ENCODE measurements at places on chromosomes 16 and 17. TPM values are rescaled to one million over a fixed set of nuclear protein-coding genes. Genes with fewer than 3 reads are reported as not detected.

The CCDC200 gene
- polyA plus RNA-seq = not detected

The TEKT3 gene
- 0.06 TPM for polyA plus RNA-seq

The PLXDC1 gene
- 4.8 TPM for polyA plus RNA-seq

The ABCC11 gene
- not detected for polyA plus RNA-seq

The SLFN14 gene
- not detected for polyA plus RNA-seq

The TAX1BP3 gene
- 131 TPM for polyA plus RNA-seq

The SULT1A2 gene
- 0.37 TPM for polyA plus RNA-seq

The GALK1 gene
- 25.5 TPM for polyA plus RNA-seq

The DPEP1 gene
- not detected for polyA plus RNA-seq

The KRTAP4-6 gene
- not detected for polyA plus RNA-seq

The TPPP3 gene
- 20.1 TPM for polyA plus RNA-seq

DNA sequence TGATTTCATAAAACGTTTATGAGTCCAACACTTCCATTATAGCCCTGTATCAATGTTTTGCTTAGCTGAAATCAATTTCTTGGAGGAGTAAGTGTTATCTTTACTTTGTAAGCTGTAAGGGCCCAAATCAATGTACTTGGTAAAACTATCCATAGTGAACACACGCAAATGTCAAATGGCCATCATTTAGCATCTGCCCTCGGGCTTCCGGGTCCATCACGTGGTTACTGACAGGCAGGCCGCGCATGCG is 687 bp upstream of the NARF start:
- DNase-seq = no peak

GRCh38 chr17:54795046-54795445 is 105.6 kb upstream of the TOM1L1 start:
- DNase-seq = no peak

- peak; percentile 80 for DNase-seq
Observed at GRCh38 chr17:78933025-78933958, 8.1 kb upstream of the TIMP2 start.

DNA sequence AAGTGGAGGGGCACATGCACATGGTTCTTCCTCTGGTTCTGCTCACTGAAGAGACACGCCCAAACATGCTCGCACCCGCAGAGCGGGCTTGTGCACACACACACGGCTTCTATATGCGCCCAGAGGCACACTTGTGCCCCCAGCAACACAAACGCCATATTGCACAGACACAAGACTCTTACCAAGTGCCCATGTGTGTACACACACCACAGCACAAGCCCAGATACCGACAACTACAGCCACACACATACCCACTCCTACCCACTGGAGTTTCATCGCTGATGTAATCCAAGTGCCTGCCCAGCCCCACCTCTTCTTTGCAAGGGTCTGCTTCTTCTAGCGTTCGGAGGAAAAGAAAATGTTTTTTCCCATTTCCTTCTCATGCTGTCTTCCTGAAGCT is 6.5 kb upstream of the PRR29 start:
- DNase-seq = no peak

- DNase-seq = no peak
Observed at GRCh38 chr16:75029854-75030253, 31.0 kb downstream of the ZNRF1 start.

- no peak for DNase-seq
Observed at GRCh38 chr17:213286-214105, 32.0 kb upstream of the DOC2B start.

DNA sequence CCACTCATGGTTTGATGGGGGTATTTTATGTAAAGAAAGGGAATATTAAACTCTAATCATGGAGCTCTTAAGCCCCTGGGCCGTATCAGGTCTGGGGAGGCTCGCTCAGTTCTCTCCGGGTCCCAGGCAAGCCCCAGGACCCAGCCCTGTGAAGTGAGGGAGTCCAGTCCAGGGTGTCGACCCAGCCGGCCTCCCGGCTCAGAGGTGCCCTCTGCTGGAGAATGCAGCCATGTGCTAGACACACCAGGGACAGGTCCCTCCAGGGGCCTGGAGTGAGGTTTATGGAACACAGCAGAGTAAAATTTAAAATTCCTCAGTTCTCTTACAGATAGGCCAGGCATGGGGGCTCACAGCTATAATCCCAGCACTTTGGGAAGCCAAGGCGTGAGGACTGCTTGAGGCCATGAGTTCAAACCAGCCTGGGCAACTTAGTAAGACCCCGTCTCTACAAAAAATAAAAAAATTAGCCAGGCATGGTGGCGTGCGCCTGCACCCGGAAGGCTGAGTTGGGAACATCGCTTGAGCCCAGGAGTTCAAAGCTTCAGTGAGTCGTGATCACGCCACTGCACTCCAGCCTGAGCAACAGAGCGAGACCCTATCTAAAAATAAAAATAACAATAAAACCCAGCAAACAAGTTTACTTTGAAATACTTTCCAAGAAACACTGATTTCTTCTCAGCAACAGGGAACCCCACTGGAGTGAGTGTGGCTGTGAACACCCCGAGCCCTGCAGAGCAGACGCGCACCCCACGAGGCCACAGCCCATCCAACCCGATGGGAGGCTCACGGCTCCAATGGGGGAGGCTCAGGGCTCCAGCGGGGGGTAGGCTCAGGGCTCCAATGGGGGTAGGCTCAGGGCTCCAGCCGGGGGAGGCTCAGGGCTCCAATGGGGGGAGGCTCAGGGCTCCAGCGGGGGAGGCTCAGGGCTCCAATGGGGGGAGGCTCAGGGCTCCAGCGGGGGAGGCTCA is 72.2 kb downstream of the ZNF778 start:
- peak; percentile 59 for DNase-seq

- DNase-seq = no peak
Observed at GRCh38 chr17:73257516-73257915, 4.2 kb downstream of the CPSF4L start.

- peak; percentile 49 for DNase-seq
Observed at GRCh38 chr17:13931111-13931526, 138.2 kb upstream of the COX10 start.

GRCh38 chr16:12881740-12882139 is 19.7 kb upstream of the SHISA9 start:
- no peak for DNase-seq

DNA sequence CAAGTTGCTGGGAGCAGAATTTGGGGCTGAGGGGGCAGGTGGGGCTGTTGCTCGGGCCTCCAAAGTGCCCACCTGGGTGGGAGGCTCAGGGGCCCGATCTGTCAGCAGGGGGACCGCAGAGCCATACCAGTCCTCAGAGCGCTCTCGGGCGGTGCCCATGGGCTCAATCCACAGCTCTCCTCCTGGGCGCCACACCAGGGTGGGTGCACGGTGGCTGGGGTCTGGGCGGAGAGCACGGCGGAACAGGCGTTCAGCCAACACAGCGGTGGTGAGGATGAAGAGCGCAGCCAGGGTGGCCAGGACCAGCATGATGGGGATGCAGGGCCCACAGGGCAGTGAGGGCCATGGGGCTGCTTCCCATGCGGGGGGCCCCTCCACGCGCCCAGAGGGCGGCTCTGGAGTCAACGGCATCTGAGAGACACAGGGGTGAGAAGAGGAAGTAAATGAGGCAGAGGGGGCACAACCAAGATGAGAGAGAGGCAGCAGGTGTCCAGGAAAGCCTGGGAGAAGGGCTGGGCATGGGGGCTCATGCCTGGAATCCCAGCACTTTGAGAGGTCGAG is 1.2 kb downstream of the C16orf54 start:
- no peak for DNase-seq

DNA sequence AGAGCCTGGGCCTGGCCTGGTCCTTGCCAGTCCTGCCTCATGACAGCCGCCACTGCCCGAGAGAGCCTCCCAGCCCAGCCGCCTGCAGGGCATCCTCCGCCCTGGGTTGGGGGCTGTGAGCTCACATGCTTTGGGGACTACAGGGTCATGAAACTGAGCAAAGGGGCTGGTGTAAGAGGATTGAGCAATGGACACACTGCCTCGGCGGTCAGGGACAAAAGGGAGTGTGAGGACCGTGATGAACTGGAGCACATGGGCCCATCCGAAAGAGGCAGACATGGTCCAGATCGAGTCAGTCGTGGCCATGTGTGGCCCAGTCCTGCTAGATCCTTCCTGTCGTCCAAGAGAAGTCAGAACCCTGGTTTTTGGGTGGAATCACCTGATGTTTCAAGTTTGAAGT is 52.3 kb downstream of the GSG1L start:
- no peak for DNase-seq

DNA sequence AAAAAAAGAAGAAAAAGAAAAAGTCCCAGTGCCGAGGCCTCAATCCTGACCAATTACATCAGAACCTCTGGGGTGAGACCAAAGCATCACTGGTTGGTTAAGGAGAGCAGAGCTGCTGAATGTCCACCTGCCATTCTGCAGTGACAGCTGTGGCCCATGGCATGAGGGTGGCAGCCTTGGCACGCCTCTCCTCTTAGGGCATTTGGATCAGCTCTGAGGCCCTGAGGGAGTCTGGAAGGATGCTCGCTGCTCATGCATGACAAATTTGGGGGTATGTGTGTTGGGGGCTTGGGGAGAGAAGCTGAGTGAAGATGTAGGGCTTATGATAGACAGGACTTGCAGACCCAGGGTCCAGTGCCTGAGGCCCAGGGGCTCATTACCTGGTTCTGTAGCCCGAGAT is 26.3 kb downstream of the MYLK3 start:
- no peak for DNase-seq

- DNase-seq = no peak
Observed at GRCh38 chr17:55601874-55602364, 90.7 kb upstream of the SMIM36 start.

GRCh38 chr16:88634141-88634993 is 4.0 kb upstream of the IL17C start:
- DNase-seq = peak; percentile 78

DNA sequence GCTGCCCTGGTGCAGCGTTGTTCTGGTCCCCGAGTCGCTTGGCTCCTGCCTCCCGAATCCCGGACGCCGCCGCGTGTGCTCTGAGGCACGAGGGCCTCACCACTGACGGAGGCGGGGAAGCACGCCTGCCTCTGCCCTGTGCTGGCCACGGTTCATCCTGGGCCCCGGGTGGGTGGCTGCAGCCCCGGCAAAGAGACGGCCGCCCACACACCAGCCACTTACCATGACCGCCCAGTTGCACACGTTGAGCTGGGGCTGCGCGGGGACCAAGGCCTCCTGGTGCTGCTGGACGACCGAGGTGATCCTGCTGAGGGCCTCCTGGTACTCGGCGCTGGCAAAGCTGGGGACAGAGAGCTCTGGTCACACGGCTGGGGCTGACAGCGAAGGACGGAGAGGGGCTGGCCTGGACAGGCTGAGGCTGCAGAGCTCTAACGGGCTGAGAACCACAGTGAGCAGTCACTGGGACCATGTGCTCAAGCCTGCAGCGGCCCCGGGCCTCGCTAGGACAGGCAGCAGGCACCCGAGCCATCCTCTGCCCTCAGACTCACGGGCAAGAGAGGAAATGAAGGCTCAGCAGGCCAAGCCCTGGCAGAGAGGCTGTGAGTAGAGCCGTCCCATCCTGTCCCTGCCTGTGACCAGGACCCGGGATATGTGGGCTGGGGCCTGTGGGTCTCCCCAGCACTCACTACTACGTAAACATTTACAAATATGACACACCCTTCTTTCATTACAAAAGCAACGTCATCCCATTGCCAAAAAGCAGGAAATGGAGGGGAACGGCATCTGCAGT is 6.3 kb upstream of the APRT start:
- no peak for DNase-seq

GRCh38 chr16:14071576-14072271 is 605 bp downstream of the MRTFB start:
- peak; percentile 78 for DNase-seq

DNA sequence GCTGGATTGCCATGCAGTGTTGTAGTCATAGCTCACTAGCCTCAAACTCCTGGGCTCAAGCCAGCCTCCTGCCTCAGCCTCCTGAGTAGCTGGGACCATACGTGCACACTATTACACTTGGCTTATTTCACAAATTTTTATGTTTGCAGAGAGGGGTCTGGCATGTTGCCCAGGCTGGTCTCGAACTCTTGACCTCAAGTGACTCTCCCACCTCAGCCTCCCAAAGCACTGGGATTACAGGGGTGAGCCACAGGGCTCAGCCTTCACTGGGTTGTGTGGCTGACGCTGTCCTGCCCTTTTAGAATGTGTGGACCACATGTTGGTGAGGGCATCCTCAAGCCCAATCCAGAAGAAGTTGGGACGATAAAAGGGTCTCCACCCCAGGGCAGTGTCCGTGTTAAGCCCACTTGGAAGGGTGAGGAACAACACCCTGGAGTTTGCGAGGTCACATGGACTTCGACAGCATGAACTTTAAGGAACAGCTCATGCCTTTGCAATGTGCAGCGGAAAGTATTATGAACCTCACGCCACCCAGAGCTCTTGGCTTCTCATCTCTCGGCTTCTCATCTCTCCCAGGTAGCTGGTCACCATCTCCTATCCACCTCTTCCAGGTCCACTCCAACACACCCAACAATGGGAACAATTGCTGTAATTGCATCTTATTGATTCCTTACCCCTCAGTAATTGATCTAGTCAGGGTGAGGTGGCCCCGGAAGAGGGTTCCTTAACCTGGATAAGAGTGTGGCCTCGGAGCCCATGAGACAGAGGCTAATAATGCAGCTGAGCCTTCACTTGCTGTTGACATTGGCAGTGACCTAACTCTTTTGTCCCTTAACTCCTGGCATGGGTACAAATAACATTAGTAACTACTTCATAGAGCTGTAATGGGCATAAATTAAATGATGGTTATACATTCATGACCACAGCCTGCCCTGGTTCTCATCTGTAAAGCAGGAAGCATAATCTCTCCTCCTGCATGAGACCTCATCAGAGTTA is 6.7 kb downstream of the FOXL1 start:
- no peak for DNase-seq

GRCh38 chr16:79134300-79134699 is 466.2 kb downstream of the MAF start:
- no peak for DNase-seq

DNA sequence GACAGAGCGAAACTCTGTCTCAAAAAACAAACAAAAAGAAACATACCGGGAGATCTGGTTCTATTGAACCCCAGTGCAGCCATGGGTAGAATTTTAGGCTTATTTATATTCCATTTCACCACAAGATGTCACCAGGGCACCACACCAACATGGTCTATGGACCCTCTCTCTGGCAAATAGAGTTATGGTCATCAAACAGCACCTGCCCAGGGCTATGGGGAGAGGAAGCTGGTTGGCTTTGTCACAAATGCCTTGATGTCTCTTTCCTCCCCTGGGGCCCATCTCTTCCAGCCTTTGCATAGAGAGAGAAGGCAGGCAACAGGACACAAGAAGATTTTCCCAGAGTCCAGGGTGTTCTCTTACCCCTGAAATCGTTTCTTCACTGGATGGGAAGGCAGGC is 128.4 kb downstream of the WWOX start:
- no peak for DNase-seq

DNA sequence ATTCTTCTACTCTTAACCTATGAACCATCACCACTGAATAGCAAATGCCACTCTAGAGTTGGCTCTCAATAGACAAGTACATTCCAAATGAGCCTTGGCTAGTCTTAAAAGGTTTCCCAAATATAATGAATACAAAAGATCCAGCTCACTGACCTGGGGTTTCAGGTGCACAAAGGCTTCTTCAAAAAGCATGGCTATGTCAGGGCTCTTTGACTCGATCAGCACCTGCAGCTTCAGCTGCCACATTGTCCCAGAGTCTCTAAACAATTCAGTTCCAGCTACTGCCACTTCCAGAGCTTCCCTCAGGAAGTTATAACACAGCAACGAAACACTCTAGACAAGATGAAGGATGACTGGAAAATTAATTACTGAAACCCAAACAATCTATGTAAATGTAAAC is 16.0 kb upstream of the COPRS start:
- no peak for DNase-seq

GRCh38 chr17:17034496-17035075 is 7.7 kb upstream of the MPRIP start:
- no peak for DNase-seq

All from heart left ventricle (tissue), 16 donors.